ENCODE measurements at places on chromosomes 4 and X.

- no peak for DNase-seq
Observed at GRCh38 chr4:61877266-61877665, 677.1 kb downstream of the ADGRL3 start.

DNA sequence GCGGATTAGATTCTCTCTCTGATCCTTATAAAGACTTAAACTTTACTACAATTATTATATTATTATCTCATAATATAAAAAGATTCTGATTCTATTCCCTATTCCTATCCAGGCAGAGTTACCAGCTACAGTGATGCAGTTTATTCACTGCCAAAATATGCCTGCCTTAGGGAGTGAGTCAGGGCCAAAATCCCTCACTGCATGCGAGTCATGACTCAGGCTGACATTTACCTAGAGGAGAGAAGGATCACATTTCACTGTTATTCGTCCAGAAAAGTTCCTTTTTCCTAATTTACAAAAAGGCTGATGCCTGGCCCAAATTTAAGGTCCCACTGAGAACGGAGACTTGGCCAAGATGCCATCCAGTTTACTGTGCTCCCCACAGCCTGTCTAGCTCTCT lies 168.5 kb upstream of the LDB2 start:
- DNase-seq = peak; percentile 96

DNA sequence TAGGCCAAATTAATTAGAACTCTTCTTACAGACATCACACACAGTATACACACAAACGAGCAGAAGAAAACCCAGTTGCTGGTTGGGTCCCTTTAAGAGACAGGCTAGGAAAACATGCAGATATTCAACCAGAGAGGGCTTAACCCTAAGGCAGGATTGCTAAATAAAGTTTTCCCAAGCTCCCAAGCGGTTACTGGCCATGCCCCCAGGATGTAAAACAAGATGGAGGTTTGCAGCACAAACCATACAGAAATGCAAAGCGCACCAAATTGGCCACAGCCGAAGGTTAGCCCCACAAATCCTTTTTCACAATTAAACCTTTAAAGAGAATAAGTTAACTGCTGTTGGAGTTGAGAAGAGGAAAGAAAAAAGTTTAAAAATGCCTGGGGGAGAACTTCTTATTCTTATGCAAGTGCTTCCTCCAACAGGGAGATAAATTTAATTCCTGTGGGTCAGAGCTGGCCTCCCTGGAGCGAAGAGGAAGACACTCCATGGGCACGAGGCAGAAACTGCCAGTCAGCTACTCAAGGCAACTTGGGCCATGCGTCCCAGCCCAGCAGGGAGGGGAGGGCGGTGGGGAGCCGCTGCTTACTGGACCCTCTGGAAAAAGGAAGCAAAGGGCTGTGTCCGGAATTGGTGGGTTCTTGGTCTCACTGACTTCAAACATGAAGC lies 167.6 kb upstream of the ARSJ start:
- no peak for DNase-seq

- DNase-seq = no peak
Observed at GRCh38 chr4:167171928-167172327, 62.4 kb downstream of the SPOCK3 start.

DNA sequence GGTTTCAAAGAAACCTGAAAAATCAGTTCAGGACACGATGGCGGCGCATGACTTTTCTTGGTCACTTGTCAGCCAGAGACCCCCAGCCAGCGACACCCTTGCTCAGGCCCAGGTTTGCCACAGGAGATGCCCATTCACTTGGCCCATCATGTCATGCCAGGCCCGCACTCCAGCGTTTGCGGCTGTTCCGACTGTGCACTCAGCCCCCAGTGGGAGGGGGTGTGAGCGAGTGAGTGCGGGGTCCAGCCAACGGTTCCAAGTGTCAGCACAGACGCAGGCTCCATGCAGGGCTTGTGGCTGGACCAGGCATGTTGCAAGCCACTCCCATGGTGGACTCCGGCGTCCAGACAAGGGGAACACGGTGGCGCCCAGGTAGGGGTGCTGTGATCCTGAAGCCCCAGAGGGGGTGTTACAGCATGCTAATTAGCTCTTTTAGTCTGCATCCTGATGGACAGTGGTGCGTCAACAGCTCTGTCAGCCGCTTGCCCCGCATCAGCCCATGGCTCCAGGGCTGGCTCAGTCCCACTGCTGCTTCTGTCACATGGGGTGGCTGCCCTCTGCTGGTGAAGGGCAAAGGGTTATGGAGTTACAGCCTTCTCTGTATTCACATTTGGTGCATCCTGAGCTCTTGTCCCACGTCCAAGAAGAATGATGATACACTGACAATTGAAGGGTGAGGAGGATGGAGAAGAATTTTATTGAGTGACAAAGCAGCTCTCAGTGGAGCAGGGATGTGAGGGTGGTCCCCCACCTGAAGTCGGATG lies 3.7 kb upstream of the MAEA start:
- peak; percentile 30 for DNase-seq
